ENCODE measurements at places on chromosomes 5 and 9.

DNA sequence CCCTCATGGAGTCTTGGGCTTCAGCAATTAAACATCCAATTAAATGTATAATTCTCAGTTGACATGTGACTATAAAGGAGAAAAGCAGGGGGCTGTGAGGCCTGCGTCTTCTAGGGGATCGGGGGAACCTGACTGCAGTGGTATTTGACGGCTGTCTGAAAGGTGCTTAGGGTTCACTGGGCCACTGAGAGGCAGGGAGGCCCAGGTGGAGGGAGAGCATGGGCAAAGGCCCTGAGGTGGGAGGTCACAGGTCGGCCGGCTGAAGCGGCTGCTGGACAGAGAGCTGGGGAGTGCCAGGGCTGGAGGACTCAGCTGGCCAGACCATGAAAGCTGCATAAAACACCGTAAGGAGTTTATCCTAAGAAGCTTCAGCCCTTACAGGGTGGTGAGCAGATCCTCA lies 23.9 kb downstream of the ERGIC1 start:
- no peak for DNase-seq

GRCh38 chr9:93513606-93514005 lies 60.2 kb upstream of the FAM120AOS start:
- no peak for DNase-seq

- no peak for DNase-seq
Observed at GRCh38 chr5:26148569-26149107, 889.7 kb downstream of the CDH9 start.

- no peak for DNase-seq
Observed at GRCh38 chr5:148725675-148726074, 71.3 kb upstream of the HTR4 start.

DNA sequence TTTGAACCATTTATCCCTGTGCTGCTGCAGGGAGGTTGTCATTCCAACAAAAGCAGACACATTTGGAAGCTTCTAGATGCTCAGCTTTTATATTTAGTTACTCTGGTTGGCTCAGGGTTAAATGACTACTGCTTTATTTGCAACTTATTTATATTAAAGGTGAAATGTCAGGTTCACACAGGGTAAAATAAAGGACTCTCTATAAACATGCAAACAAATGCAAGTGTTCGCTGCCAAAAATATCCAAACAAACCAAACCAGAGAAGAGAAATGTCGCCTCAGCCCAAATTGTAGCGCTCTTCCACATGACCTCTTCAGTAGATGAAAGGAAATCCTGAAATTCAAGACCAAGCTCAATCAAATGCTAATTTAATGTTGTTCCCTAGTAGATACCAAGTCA lies 57.0 kb upstream of the LIFR start:
- no peak for DNase-seq

DNA sequence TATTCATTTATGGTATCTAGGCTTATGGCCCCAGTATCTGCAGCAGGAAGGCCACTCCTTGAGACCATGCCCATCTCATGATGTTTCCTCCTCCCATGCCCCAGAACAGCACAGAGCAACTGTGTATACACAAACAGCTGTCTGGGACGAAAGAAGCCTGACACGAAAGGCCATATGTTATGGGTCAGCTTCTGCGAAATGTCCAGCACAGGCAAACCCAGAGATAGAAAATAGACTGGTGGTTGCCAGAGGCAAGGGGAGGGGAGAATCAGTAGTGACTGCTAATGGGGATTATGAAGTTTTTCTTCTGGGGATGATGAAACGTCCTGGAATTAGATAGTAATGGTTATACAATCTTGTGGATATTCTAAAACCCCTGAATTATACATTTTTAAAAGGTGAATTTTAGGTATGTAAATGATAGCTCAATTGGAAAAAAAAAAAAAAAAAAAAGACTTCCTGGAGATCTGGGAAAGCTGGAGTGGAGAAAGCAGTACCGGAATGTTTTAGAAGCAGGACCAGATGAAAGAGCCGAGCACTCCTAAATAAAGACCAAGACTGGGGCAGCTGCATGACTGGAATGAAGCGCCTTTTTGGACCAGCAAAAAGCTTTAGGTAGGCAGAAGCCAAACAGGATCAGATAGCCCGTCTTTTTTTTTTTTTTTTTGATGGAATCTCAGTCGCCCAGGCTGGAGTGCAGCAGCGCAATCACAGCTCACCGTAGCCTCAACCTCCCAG lies 29.2 kb downstream of the PCDHGC5 start:
- DNase-seq, result no peak

- no peak for DNase-seq
Observed at GRCh38 chr5:36457511-36458270, 148.7 kb upstream of the SLC1A3 start.
